ENCODE measurements at places on chromosomes 6 and 20. TPM values are rescaled to one million over a fixed set of nuclear protein-coding genes. Genes with fewer than 3 reads are reported as not detected.

Gene ARMH2
- total RNA-seq = not detected

Gene PTGIS
- total RNA-seq = 0.14 TPM

Gene IDH3B
- 98.4 TPM for total RNA-seq

Gene FABP7
- not detected for total RNA-seq

Gene VNN1
- total RNA-seq = 0.57 TPM

Gene ZSCAN23
- total RNA-seq = 0.88 TPM

Gene DDR1
- total RNA-seq = 36.5 TPM

Gene RRAGD
- total RNA-seq = 0.22 TPM

Gene RBM38
- 7.0 TPM for total RNA-seq

Gene CST4
- total RNA-seq = not detected

Gene PAX1
- total RNA-seq = not detected

Gene MUC22
- not detected for total RNA-seq

Gene GSTA3
- total RNA-seq = not detected

Gene SIRPB2
- not detected for total RNA-seq

Gene C20orf173
- total RNA-seq = not detected

Gene TMC2
- total RNA-seq = not detected

Gene BMP6
- 4.6 TPM for total RNA-seq

Gene CGA
- total RNA-seq = not detected

Gene BHLHE23
- total RNA-seq = not detected

Gene ZNF831
- not detected for total RNA-seq

Gene MEP1A
- not detected for total RNA-seq

Gene GMPR
- total RNA-seq = 37.9 TPM

Gene KHDC1L
- not detected for total RNA-seq

Gene PSMF1
- total RNA-seq = 101 TPM

Gene ZBP1
- total RNA-seq = not detected

Gene OPRM1
- not detected for total RNA-seq

Gene ANKRD6
- 0.22 TPM for total RNA-seq

Gene CTCFL
- total RNA-seq = under 0.01 TPM

Gene FAM209A
- total RNA-seq = not detected

Gene PTK6
- total RNA-seq = 0.14 TPM

Gene PAK5
- not detected for total RNA-seq

Gene SGK2
- total RNA-seq = 0.22 TPM

Gene CD83
- total RNA-seq = 0.22 TPM

Gene RAB22A
- total RNA-seq = 20.8 TPM

Gene TFAP2A
- 0.22 TPM for total RNA-seq

Gene GLO1
- total RNA-seq = 89.1 TPM
